Activated CD8-positive, alpha-beta memory T cell treated with anti-CD3 and anti-CD28 coated beads for 4 hours (primary cell): ENCODE measurements at places on chromosomes 1 and 21.

GRCh38 chr1:220982686-220983085 lies 103.4 kb downstream of the HLX start:
- DNase-seq, result no peak

DNA sequence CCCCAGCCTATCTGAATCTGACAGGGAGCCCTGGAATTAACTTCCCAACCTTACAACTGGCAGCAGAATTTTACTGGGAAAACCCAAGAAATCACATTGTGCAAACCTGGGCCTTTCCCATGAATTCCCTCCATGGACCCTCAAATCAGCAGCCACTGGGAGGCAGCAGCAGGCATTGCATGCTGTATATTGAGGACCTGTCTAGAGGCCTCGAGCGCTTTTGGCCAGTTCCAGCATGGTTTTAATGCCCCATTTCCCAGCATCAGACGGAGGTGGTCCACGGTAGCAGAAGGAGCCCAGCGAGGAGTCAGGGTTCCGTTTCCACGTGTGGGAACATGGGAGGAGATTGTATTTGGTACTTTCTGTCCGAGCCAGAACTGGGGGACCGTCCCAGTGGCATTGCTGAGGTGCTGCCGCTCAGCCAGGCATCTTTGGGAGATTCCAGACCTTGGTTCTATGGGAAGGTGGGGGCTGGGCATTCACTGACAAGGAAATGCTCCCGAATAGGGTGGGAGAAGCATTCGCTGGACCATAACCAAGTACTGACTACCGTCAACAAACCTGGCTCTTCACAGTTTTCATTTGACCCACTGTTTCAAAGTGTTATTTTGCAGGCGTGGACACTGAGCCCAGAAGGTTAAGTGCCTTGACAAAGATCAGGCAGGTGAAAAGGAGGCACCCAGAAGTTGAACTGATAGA lies 15.9 kb downstream of the BMP8A start:
- no peak for DNase-seq

DNA sequence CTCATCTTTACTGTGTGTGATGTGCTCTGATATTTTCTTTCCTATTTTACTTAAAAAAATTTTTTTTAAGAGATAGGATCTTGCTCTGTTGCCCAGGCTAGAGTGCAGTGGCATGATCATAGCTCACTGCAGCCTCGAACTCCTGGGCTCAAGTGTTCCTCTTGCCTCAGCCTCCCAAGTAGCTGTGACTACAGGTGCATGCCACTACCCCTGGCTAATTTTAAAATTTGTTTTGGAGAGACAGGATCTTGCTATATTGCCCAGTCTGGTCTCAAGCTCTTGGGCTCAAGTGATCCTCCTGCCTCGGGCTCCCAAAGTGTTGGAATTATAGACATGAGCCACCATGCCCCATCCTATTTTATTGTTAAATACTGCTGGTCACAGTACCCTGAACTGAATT lies 67.4 kb downstream of the FOXD2 start:
- no peak for DNase-seq

DNA sequence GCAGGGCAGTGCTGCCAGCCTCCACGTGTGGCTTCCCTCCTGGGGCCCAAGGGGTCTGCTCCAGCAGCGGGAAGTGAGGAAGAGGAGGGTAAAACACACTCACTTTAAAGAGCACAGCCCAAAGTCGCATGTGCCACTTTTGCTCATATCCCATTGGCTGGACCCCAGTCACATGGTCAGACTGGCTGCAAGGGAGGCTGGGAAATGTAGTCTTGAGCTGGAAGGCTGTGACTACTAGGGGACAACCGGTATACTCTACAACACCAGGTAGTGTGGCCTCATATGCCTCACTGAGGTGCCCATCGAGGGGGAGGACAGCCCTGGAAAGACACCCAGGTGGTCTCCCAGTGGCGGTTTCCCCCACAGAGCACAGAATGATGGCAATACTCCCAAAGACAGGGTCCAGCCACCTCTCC lies 45.2 kb downstream of the CAMK2N1 start:
- DNase-seq, result no peak

DNA sequence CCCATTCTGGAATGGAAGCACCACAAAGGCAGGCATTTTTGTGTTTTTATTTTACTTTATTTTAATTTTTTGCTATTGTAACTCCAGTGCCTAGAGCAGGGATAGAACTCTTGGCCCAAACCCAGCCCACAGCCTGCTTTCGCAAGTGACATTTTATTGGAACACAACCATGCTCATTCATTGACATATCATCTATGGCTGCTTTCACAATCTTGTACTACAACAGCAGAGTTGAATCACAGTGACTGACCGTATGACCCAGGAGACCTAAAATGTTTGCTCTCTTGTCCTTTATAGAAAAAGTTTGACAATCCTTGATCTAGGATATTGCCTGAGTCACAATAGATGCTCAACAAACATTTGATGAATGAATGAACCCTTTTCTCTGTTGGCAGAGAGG lies 83.9 kb upstream of the ATP1A1 start:
- no peak for DNase-seq

GRCh38 chr1:15346346-15347030 lies 63.2 kb upstream of the EFHD2 start:
- no peak for DNase-seq

DNA sequence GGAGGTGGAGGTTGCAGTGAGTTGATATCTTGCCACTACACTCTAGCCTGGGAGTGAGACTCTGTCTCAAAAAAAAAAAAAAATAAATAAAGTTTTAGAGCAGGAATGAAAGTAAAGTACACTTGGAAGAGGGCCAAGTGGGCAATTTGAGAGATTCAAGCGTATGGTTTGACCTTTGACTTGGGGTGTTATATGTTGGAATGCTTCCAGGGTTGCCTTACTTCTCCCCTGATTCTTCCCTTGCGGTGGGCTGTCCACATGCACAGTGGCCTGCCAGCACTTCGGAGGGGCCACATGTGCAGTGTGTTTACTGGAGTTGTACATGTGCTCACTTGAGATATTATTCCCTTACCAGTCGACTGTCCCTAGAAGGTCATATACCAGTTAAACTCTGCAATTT lies 295.5 kb upstream of the PROX1 start:
- no peak for DNase-seq

DNA sequence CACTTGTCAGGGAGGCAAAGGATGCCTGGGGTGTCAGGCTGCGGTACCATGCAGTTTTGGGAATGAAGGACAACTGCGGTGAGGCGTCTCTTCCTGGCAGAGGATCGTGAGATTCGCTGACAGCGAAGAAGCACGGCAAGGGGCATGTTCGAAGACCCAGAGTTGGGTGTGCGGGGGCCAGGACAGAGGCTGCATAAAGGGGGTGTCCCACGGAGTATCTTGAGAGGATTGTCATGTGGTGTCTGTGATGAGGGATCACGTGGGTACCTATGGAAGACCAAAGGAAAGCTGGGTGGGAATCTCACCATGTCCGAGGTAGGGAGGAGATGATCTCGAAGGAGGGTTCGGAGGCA lies 372 bp downstream of the SLC25A44 start:
- no peak for DNase-seq

DNA sequence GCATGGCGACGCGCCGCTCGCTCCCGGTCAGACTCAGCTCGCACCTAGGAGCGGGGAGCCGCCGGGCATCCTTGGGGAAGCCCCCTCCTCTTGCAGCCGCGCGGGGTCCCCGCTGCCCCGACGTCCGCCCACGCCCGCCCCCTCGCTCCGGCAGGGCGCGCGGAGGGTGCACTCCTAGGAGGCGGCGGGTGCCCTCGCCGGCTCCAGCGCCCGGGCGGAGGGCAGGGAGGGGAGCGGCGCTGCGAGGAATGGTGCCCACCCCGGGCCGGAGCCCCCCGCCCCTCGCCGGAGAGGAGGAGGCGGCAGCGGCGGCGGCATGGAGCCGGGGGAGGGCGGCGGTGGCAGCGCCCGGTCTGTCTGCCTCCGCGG lies 488 bp downstream of the FAM78B start:
- DNase-seq, result no peak

- no peak for DNase-seq
Observed at GRCh38 chr1:41902159-41902577, 16.6 kb downstream of the HIVEP3 start.

DNA sequence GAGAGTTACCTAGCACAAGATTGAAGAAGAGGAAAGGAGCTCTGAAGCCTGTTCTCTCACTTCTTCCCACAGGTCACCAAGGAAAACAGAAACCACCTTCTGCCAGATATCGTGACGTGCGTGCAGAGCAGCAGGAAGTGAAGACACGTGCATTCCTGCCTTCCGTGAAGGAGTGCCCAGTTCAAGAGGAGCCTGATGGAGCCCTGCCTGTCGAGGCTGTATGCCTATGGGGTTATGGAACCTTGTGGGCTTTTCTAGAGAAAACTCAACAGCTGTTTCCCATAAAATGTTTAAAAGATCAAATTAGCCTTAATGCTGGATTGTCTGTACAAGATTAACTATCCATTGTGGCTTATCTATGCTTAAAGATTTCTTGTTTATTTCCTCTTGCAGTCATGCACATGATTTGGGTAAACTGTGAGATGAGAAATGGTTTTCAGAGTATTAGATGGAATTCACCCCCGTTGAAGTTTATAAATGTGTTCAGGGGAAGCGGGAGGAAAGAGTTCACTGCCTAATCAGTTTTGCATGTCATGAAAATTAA lies 27.8 kb downstream of the NTPCR start:
- no peak for DNase-seq
